ENCODE measurements at places on chromosomes 7 and 10.

GRCh38 chr10:56771343-56771742 is 410.3 kb upstream of the ZWINT start:
- no peak for DNase-seq

- DNase-seq: no peak
Observed at GRCh38 chr7:20477067-20477466, 138.4 kb upstream of the ABCB5 start.

- no peak for DNase-seq
Observed at GRCh38 chr7:27053153-27053552, 42.6 kb downstream of the HOXA1 start.

- no peak for DNase-seq
Observed at GRCh38 chr10:8534891-8535290, 480.4 kb downstream of the GATA3 start.

GRCh38 chr7:154304231-154304630 is 252.0 kb downstream of the DPP6 start:
- no peak for DNase-seq

GRCh38 chr10:71323407-71323806 is 4.3 kb downstream of the SLC29A3 start:
- peak; percentile 54 for DNase-seq

DNA sequence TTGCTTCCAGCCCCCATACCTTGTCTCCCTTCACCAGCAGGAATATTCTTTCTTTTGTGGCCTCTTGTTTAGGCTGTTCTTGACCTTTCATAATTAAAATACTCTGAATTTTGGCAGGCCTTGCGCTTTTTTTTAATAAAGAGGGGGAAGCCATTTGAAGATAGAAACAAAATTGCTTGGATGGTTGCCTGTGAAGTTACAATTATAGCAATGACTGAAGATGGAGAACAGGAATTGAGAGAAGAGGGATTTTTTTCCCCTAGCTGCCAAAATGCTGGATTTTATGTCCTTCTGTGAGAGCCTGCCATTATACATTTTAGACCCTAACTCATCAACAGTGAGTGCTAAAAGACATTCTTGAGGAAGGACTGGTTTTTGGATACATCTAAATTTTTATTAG is 24.8 kb downstream of the FGFBP3 start:
- DNase-seq: no peak

GRCh38 chr7:93751421-93751820 is 139.1 kb downstream of the TFPI2 start:
- no peak for DNase-seq

DNA sequence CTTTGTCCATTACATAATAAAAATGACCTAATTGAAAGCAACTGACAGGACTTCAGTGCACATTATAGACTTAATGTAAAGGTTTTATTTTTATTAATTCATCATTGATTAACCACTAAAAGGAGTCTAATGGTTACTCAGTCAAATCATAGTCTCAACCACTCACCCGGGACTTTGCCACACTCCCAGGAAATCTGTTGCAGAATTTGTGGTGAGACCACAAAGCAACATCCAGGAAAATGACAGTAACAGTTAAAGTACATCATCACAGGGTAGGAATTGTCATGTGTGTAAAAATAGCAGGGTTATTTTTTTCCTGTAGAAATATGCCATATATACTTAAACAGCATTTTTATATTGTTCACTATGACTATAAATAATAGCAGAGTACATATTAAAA is 6.3 kb upstream of the HGF start:
- no peak for DNase-seq

DNA sequence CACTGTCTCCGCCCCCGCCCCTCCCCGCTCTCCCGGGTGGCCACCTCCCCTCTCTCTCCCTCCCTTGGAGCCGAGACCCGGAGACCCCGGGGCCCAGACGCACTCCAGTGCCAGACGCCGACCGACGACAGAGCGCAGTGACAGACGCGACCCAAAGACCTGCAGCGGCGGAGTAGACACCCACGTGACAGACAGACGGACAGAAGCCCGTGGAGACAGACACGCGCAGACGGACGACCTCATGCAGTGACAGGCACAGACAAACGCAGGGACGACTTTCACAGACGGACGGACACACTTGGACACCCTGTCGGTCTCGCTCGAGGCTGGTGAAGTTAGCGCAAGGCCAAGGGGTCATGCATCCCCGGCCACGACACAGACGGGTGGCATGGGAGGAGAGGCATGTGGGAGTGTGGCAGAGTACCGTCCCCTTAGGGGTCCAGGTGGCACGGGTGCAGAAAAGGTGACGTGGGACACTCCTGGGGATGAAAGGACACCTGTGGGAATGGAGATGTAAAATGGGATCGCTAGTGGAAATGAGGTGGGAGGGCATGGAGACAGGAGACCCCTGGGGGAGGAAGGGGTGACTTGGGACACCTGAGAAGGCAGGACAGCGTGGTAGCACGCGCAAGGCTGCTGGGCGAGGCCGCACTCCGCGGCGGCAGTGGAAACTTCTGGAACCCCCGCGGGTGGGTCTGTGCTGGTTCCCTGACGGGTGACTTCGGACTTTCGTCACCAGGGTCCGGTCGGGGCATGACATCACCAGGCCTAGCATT is 456 bp upstream of the ACHE start:
- DNase-seq: no peak

GRCh38 chr7:19143881-19144574 is 1.2 kb downstream of the FERD3L start:
- no peak for DNase-seq

- DNase-seq: peak; percentile 75
Observed at GRCh38 chr7:74480861-74481417, 27.2 kb downstream of the GTF2IRD1 start.

GRCh38 chr10:73780966-73781365 is 882 bp upstream of the CHCHD1 start:
- DNase-seq: no peak

Measured in foreskin fibroblast (primary cell).